ENCODE measurements at places on chromosomes 7 and 10. TPM values are rescaled to one million over a fixed set of nuclear protein-coding genes. Genes with fewer than 3 reads are reported as not detected.

Gene IL2RA
- polyA plus RNA-seq: 1.0 TPM

Gene LDB3
- polyA plus RNA-seq: 20.3 TPM

Gene CPA4
- polyA plus RNA-seq: 0.94 TPM

Gene NME8
- polyA plus RNA-seq: 25.3 TPM

Gene ACSM6
- not detected for polyA plus RNA-seq

Gene CUTC
- 98.5 TPM for polyA plus RNA-seq

Gene PRXL2A
- 106 TPM for polyA plus RNA-seq

Gene ADRB1
- polyA plus RNA-seq: 0.32 TPM

Gene C10orf120
- polyA plus RNA-seq: 36.6 TPM

Gene GRM8
- 8.2 TPM for polyA plus RNA-seq

Gene UCN3
- not detected for polyA plus RNA-seq

Gene CNPY1
- polyA plus RNA-seq: 0.25 TPM

Gene TMEM225B
- polyA plus RNA-seq: 406 TPM

Gene SPACDR
- 84.9 TPM for polyA plus RNA-seq

Gene OPN1SW
- not detected for polyA plus RNA-seq

Gene LIPM
- polyA plus RNA-seq: not detected

Gene ADRA2A
- polyA plus RNA-seq: 6.5 TPM

Gene LIPF
- polyA plus RNA-seq: 1.3 TPM

Gene ATOH7
- 0.21 TPM for polyA plus RNA-seq

Gene CALML3
- 1.5 TPM for polyA plus RNA-seq

Gene TMEM168
- 21.4 TPM for polyA plus RNA-seq

Gene MSS51
- polyA plus RNA-seq: 1.9 TPM

Gene RPEL1
- not detected for polyA plus RNA-seq

Gene FXYD4
- polyA plus RNA-seq: 2.6 TPM

Gene CXCL12
- polyA plus RNA-seq: 87.7 TPM

Gene SORBS1
- polyA plus RNA-seq: 46.6 TPM

Gene CACNB2
- 1.3 TPM for polyA plus RNA-seq

Gene LRRD1
- polyA plus RNA-seq: 8.7 TPM

Gene HIBADH
- polyA plus RNA-seq: 49.8 TPM

Gene ARHGAP22
- 8.8 TPM for polyA plus RNA-seq

Gene EN2
- polyA plus RNA-seq: 1.6 TPM

Gene SRGN
- polyA plus RNA-seq: 61.1 TPM

Gene C10orf53
- 139 TPM for polyA plus RNA-seq

Gene GPR26
- polyA plus RNA-seq: 0.15 TPM

Gene SLC26A3
- 1.3 TPM for polyA plus RNA-seq

Gene ITGA8
- 6.9 TPM for polyA plus RNA-seq

Gene C10orf105
- polyA plus RNA-seq: 1.7 TPM

Gene C7orf57
- polyA plus RNA-seq: 7.8 TPM

Gene TNKS2
- polyA plus RNA-seq: 23.4 TPM

Gene PLXDC2
- polyA plus RNA-seq: 27.5 TPM

Gene TMEM130
- 131 TPM for polyA plus RNA-seq

Gene PGAM2
- 298 TPM for polyA plus RNA-seq

Gene IGF2BP3
- 17.8 TPM for polyA plus RNA-seq

Gene ASAH2
- polyA plus RNA-seq: 5.5 TPM

Gene ACTR3C
- 12.2 TPM for polyA plus RNA-seq

Gene GCK
- 0.90 TPM for polyA plus RNA-seq

Gene SEMA3D
- 7.3 TPM for polyA plus RNA-seq

Gene DENND11
- 3.8 TPM for polyA plus RNA-seq

Gene SLC29A4
- 4.3 TPM for polyA plus RNA-seq

Gene TRPV5
- 0.57 TPM for polyA plus RNA-seq

Gene ANXA8L1
- polyA plus RNA-seq: 4.4 TPM

Gene TECTB
- 0.17 TPM for polyA plus RNA-seq

Gene CHN2
- 8.6 TPM for polyA plus RNA-seq

Gene PPP1R9A
- 16.7 TPM for polyA plus RNA-seq

Gene HMX2
- not detected for polyA plus RNA-seq

Gene CALHM2
- polyA plus RNA-seq: 43.5 TPM
